CD4-positive, alpha-beta T cell treated with Interleukin-21 for 1 hour (primary cell): ENCODE measurements at places on chromosomes 3 and 15.
A peak's percentile ranks its signal among the peaks of the same experiment; 100 is the strongest.

GRCh38 chr3:18725668-18726407 is 300.7 kb upstream of the SATB1 start:
- peak; percentile 68 for DNase-seq

GRCh38 chr3:89145995-89146394 is 38.6 kb downstream of the EPHA3 start:
- no peak for DNase-seq

GRCh38 chr3:115388811-115389210 is 234.5 kb upstream of the GAP43 start:
- DNase-seq = no peak

- no peak for DNase-seq
Measured at GRCh38 chr3:124780761-124781475, 50.7 kb downstream of the UMPS start.

DNA sequence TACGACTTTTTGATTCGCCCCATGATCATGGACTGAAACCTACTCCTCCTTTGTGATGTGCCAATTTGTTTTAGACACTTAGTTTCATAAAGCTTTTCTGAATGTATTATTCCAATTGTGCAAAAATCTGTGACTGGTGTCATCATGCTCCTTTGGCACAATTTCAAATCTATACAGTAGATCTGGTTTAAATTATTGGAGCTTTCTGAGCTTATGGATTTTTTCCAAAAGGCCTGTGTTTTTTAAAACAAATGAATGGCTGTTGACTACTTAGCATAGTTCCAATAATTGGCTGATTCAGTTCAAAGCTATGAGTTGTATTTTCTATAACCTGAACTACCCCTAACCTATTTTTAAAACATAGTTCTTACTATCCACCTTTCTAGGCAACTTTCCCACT is 282.7 kb downstream of the CNTN3 start:
- no peak for DNase-seq

GRCh38 chr3:10910367-10910766 is 82.2 kb upstream of the SLC6A1 start:
- DNase-seq = no peak

- no peak for DNase-seq
Measured at GRCh38 chr3:13042715-13043271, 30.4 kb downstream of the IQSEC1 start.

GRCh38 chr3:51637941-51638471 is 33.0 kb upstream of the TEX264 start:
- DNase-seq = peak; percentile 36

DNA sequence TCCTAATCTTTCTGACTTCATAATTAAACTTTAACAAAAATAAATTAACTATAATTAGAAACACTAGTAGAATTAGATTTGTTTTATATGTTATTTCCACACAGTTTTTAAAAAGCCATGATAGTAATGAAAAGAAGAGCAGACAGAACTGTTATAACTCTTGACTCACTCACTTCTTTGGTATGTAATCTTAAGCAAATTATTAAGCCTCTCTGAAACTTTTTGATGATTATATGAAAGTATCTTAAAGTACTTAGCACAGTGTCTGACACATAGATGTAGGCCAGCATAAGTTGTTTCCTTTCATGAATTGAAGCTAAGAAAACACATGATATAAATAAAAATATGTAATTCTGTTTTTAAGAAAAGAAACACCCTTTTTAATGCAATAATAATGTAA is 123.6 kb upstream of the MLF1 start:
- no peak for DNase-seq

- DNase-seq = no peak
Measured at GRCh38 chr15:100211855-100212850, 129.6 kb downstream of the ADAMTS17 start.

GRCh38 chr3:63481627-63482026 is 170.8 kb upstream of the SNTN start:
- DNase-seq = no peak

DNA sequence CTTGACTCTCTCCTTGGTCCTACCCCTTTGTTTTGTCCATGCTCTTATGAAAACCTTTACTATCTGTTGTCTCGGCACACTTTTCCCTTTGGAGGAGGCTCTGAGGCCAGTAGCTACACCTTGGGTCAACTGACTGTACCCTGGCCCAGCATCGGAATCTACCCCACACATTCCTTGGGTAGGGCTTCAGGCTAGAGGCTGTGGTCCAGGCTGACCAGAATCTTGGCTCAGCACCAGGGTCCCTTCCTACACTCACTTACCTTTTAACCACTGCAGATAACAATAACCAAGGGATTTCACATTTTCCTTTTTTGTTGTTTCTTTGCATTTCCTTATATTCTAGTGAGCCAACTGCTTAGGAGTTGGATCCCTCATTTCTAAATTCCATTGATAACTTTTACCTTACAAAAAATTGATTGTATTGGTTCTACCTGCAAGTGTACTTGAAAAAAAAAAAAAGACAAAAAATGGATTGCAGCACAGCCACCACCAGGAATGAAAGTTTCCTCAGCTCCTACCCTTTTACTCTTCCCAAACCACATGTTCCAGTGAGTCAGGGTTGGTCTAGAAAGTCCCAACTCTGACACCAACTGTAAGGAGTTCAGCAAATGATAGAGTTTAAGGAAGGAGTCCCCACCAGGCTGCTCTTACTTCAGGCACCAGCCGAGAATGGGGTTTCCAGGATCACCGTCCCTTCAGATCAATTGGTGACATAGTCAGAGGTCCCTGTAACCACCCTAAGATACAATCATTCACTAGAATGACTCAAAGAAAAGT is 95.6 kb downstream of the FBLN2 start:
- DNase-seq = no peak

GRCh38 chr3:171257251-171258203 is 202.7 kb downstream of the TNIK start:
- no peak for DNase-seq

- no peak for DNase-seq
Measured at GRCh38 chr3:172892158-172892557, 141.6 kb downstream of the ECT2 start.

GRCh38 chr3:12990781-12991480 is 82.3 kb downstream of the IQSEC1 start:
- no peak for DNase-seq

- DNase-seq = peak; percentile 14
Measured at GRCh38 chr3:186060222-186060621, 48.7 kb downstream of the ETV5 start.

GRCh38 chr3:123627673-123628670 is 43.1 kb upstream of the HACD2 start:
- no peak for DNase-seq

GRCh38 chr3:69695443-69695842 is 43.8 kb upstream of the MITF start:
- DNase-seq = no peak

GRCh38 chr3:190492966-190493365 is 20.9 kb upstream of the IL1RAP start:
- DNase-seq = no peak

- DNase-seq = no peak
Measured at GRCh38 chr3:70110066-70110465, 110.5 kb downstream of the SAMMSON start.

DNA sequence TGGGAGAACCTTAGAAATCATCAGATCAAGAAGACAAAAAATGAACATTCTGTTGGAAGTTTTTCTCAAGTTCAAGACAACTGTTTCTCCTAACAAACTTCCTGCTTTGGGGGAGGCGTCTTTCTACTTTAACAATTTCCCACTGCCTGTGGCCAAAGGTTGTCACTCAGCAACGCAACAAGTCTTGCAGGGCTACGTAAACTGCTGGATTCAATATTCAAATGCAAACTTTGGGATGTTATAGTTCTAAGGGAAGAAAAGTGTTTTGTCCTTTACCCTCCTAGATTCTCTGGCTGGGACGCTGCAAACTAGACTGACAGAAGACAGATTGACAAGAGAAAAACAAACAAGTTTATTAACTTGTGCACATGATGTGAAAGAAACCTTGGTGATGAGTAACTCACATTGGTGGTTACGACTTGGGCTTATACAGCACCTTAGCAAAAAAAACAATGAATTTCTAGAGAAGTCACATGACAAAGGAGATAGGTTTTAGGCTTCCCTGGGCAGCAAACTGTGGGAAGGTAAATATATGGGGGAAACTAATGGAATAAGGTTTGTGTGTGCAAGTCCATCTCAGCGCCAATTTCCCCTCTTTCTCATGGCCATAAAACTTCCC is 34.0 kb upstream of the ARPIN start:
- no peak for DNase-seq

GRCh38 chr3:114022145-114022802 is 34.1 kb downstream of the CCDC191 start:
- no peak for DNase-seq

DNA sequence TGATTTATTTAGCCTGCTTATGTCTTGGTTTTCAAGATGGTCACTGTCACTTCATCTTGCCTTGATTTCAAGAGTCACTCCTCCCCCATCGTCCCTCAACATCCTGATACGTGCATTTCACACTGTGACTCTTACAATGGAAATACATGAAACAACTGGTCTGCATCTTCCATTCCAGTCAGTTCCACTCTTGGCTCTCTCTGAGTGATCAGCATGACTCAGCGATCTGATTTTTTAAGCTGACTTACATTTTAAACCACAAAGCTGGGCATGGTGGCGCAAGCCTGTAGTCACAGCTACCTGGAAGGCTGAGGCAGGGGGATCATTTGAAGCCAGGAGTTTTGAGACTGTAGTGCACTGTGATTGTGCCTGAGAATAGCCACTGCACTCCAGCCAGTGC is 271.2 kb upstream of the ROPN1 start:
- no peak for DNase-seq

- DNase-seq = no peak
Measured at GRCh38 chr3:19967208-19967607, 20.3 kb downstream of the RAB5A start.

GRCh38 chr3:108518895-108519294 is 8.5 kb upstream of the MYH15 start:
- DNase-seq = no peak

- DNase-seq = no peak
Measured at GRCh38 chr15:51046799-51047449, 47.8 kb downstream of the TNFAIP8L3 start.

DNA sequence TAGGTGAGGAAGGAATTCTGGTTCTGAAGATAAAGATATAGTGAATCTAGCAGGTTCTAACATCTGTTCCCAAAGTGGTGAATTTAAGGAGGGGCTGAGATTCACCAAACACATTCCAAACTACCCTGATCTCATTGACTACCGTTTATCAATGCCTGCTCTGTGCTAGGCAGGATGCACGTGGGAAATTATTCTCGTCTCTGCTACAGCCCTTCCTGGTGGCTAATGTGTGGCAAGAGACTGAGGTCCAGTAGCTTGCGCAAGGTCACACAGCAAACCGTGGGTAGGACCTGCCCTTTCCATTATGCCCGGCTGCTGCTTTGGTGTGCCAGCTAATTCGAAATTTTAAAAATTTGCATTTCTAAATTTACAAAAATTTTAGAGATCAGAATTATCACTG is 209.5 kb upstream of the TRIM42 start:
- DNase-seq = no peak
